Stimulated activated CD8-positive, alpha-beta memory T cell treated with anti-CD3 and anti-CD28 coated beads, Interleukin-7, amount 100 ng/mL, for 24 hours (primary cell): ENCODE measurements at places on chromosomes 1 and 21.

DNA sequence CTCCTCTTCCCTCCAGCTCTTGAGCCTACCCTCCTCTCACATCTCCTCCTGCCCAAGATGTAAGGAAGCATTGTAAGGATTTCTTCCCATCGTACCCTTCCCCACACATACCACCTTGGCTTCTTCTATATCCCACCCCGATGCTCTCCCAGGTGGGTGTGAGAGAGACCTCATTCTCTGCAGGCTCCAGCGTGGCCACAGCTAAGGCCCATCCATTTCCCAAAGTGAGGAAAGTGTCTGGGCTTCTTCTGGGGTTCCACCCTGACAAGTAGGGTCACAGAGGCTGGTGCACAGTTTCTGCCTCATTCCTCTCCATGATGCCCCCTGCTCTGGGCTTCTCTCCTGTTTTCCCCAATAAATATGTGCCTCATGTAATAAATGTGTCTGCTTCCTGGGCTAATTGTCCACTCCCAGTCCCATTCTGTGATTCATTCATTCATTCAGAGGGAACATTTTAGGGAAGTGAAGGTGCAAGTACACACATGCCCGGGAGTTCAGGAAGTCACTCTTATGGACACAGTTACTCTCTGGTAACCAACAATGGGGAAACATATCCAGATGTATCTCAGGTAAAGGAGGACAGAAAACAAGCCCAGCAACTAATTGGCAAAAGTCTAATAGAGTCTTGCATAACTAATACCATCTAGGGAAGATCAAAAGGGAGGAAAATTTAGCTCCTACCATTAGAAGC lies 1.9 kb downstream of the SPRR4 start:
- no peak for DNase-seq

GRCh38 chr1:13774121-13774520 lies 74.1 kb downstream of the PRDM2 start:
- DNase-seq, result no peak

DNA sequence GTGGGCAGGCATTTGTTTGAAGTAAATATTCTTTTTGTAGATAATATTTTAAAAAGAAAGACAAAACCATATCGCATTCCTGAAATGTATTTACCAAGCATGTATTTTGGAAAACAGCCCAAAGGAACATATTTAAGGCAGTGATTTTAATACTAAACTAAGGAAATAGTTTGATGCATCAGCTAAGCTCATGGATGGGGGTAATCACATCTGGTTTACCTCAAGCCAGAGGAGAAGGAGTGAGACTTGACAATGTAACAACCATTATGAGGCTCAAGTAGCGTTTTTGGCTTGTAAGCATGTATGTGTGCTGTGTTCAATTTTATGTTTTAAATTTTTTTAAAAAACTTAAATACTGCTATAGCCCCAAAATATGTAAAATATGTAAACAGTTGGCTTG lies 390.5 kb downstream of the DISC1 start:
- no peak for DNase-seq

GRCh38 chr1:209344156-209344555 lies 239.4 kb upstream of the CAMK1G start:
- DNase-seq, result no peak

GRCh38 chr1:15046487-15047165 lies 106.9 kb upstream of the TMEM51 start:
- DNase-seq, result peak; percentile 22

- DNase-seq, result no peak
Measured at GRCh38 chr1:24683713-24684162, 40.6 kb downstream of the SRRM1 start.

DNA sequence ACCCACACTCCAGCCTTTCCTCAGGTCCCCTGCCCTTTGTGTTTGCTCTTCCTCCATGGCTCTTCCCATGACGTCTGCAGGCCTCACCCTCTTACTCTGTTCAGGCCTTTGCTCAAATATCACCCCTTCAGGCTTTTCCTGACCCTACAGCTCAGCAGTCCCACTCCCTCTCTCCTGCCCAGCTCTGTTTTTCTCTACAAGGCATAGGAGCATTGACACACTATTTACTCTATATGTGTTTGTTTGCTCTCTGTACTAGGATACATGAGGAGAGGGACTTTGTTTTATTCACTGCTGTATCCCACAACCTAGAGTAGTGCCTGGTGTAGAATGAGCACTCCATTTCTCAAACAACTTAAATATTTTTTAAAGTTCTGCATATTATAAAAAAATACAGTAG lies 107.4 kb upstream of the COA6 start:
- DNase-seq, result no peak

DNA sequence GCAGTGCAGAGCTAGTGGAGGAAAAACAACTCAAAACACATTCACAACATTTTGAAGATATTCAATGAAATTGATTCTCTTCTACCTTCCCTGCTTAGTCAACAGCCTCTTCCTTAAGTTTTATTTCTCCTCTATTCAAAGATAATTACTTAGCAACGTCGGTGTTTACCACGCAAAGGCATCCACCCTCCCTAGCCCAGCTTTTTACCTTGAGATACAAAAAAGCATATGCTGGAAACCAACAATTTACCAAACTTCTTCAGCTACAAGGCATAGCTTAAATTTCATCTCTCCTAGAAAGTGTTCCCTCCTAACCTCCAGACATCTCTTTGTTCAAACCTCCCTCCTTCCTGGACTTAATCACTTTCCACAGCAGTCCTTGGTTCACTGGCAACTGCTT lies 102.8 kb upstream of the SOD1 start:
- no peak for DNase-seq

GRCh38 chr1:147851149-147851548 lies 51.4 kb upstream of the GJA8 start:
- no peak for DNase-seq

DNA sequence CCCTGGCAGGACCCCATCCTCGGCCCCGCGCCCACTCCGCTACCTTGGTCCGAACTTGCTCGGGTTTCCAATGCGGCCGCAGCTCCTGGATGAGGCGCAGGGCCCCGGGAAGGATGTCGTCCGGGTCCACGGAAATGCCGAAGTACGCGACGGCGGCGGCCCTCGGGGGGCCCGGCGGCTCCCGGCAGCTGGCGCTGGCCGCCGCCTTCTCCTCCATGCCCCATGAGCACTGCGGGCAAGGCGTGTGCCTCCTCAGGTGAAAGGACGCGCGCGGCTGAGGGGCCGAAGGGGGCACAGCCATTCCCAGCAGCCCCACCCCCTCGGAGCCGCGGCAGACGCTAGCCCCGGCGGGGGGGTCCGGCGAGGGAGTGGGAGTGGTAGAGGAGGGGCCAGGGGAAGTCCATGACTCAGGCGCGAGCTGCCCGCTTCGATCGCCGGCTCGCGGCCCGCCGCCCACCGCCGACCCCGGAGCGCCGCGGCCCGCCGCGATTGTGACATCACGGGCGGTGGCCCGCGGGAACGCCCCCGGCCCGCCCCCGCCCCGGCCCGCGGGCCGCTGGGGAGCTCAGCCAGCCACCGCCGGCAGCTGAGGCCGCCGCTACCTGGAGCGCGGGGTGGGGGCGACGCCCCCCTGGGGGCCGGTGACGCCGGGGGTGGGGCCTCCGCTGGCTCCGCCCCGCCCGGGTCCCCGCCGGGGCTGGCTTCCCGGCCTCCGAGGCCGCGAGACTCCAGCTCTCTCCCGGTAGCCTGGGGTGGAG lies at the start of gene ETNK2:
TSS of gene ETNK2 (minus strand) at position 493 of the 758 bp plus-strand sequence. CDS start at position 301, 192 bp downstream.
- DNase-seq, result peak; percentile 15

GRCh38 chr1:70818401-70818800 lies 229.2 kb downstream of the PTGER3 start:
- no peak for DNase-seq

GRCh38 chr1:43760745-43761317 lies 53.5 kb downstream of the ST3GAL3 start:
- DNase-seq, result no peak

GRCh38 chr1:15027515-15027986 lies 126.0 kb upstream of the TMEM51 start:
- DNase-seq, result peak; percentile 10

GRCh38 chr21:38166173-38166535 lies 90.6 kb upstream of the KCNJ15 start:
- no peak for DNase-seq

- DNase-seq, result no peak
Measured at GRCh38 chr1:58318157-58319005, 228.1 kb downstream of the OMA1 start.

- DNase-seq, result no peak
Measured at GRCh38 chr1:79711001-79711431, 704.5 kb upstream of the ADGRL4 start.

DNA sequence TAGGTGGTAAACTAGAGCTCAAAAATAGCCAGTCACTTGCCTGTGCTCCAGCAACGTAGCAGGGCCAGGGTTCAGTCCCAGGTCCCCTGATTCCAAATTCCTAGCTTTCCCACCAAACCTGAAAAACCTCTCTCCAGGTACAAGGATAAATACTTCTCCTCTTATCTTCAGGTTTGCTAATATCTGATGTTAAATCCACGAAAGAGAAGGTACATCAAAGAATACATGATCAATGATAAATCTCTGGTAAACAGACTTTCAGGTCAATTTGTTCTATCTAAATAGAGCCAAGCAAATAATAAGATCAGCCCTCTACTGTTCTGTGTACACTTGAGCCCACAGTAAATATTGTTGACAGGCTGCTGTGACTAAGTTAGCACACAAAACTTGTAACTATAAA lies 52.1 kb upstream of the AKT3 start:
- DNase-seq, result no peak

DNA sequence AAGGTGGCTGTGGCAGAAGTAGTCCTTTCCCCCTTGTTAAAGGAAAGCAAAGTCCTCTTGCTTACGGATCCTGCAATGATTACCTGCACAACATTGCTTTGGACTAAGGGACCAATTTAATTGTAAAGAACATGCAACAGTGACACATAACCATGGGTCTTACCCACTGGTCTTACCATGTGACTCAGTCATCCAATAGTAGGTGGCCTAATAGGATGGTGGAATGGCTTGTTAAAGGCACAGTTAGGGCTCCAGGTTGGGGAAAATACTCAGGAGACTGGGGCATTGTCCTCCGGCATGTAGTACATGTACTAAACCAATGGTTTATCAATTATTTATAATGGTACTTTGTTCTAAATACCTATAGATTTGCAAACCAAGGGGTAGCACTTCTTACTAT lies 2.1 kb upstream of the YIPF1 start:
- DNase-seq, result no peak

DNA sequence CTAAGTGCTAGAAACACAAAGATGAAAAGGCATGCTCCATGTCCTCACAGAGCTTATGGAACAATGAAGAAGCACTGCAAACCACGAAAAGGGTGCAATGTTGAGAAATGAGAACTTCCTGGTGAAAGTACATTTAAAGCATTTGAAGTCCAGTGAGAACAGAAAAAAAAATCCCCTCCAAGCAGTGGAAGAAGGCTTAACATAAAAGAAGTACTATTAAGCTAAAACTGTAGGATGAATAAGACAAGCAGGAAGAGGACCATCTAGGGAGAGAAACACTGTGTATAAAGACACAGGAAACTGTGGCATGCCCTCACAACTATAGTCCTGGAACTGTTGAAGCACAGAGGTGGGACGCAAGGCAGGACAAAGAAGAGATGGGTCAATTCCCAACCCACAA lies 10.0 kb downstream of the TP53BP2 start:
- DNase-seq, result no peak

DNA sequence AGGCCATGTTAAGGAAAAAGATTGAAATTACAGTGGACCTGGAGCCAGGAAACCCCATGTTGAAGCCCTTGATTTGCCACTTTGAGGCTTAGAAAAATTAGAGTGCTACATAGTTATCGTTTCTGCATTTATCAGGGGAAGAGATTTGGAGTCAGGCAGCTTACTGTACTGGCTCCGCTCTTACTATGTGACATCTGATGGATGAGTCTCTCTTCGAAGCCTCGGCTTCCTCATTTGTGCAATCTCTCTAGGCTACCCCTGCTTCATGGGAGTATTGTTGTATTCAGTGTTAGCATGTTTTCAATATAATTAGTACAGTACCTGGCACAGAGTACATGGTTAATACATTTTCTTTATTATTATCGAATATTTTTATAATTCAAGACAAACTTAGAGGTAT lies 480.4 kb upstream of the USP24 start:
- no peak for DNase-seq

GRCh38 chr1:209844695-209845407 lies 17.1 kb downstream of the UTP25 start:
- no peak for DNase-seq

DNA sequence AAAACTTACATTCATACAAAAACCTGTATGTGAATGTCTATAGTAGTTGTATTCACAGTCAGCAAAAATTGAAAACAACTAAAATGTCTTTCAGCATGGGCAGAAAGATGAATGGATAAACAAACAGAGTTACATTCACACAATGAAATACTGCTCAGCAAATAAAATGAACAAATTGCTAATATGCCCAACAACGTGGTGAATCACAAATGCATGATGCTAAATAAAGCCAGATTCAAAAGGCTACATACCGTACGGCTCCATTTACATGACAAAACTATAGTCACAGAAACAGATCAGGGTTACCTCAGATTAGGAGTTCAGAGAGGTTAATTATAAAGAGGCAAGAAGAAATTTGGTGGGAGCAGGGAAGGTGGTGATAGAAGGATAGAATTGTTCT lies 100.7 kb upstream of the KCTD3 start:
- no peak for DNase-seq

DNA sequence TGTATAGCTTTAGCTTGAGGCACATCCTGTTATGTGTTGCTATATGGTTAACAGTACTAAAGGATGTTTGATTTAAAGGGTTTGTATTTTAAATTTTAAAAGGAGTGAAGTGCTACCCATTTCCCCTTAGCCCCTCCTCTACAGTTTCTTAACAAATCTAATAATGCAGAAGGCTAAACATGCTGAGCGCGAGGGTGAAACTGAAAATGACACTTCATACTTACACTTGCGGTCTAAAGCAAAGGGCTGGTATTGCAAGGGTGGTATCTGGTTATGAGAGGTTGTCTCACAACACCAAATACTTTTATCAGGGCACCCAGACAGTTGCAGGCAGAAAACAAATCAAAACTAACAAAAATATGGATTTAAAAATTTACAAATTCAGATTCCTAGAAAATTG lies 172.3 kb downstream of the SIPA1L2 start:
- DNase-seq, result no peak

DNA sequence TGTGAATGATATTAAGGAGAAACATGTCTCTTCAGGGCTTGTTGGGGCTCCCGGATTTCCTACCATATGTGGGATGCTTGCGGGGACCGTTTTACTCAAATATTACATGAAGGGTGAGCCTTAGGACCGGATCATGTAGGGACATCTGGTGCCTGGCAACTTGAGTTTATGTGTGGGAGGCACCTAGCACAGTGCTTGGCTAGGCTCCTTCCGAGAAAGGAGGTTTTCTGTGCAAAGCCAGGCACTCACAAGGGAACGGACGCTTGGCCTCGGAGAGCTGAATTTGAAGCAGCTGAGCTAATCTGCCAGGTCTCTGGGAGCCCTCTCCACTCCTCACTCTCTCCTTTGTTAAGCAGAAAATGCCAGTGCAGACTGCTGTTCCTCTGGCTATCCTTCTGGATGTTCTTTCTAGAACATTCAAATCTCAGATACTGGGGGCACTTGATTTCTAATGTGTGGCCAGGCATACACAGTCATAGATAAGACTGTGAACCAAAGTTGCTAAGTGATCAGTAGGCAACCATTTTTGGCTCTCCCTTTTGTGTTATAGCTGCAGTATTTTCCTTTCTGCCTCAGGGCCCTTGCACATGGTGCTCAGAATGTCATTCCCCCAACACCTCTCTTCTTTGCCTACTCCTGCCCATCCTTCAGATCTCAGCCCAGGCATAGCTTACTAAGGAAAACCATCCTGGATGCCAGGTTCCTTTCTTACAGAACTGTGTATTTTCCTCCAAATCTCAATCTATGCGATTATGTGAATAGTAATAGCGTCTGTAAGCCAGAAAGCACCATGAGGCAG lies 216.6 kb upstream of the CSF3R start:
- no peak for DNase-seq

GRCh38 chr21:41749286-41749685 lies 17.6 kb downstream of the RIPK4 start:
- DNase-seq, result no peak

- no peak for DNase-seq
Measured at GRCh38 chr1:22711071-22711470, 432 bp downstream of the EPHB2 start.
